ENCODE measurements at places on chromosomes 1 and 21.

- no peak for DNase-seq
Observed at GRCh38 chr1:2927393-2928360, 93.6 kb upstream of the ACTRT2 start.

GRCh38 chr1:72109916-72110315 is 172.4 kb downstream of the NEGR1 start:
- no peak for DNase-seq

DNA sequence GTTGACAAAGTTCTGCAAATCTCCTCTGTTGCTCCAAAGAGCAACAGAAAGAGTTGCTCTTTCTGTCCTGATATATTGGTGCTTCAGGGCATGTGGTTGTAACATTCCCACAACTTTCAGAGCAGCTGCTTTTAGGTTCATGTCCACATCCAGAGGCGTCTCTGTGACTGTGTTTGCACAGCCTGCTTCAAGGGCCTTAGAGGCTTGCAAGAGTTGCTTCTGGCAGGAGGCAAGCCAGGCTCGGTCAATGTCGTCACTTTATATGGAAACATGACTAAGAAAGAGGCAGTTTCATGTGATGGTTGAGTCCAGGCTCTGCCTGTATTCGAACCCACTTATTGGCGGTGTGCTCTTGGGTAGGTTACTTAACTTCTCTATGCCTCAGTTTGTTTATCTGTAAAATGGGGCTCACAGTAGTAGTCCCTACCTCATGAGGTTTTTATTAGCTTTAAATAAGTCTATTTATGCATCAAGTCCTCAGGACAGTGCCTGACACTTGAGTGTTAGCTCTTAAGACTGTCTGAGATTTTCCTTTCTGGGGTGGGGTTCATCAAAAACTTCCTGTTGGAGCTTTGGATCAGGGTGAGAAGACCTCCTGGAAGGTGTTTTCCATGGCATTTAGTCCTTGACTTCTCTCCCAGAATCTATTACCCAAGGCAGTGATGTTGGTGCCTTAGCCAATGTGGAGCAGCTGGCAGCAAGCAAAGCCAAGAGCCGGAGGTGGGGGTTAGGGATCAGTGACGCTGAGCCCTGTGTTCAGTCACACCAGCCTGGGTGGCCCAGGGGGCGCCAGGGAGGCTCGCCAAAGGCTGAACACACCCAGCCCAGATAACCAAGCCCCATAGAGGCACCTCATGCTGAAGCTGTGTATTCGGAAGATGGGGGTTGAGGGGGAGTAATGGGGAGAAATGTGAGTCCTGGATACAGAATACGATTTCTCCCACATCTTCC is 18.9 kb downstream of the LHX4 start:
- no peak for DNase-seq

- DNase-seq, result no peak
Observed at GRCh38 chr21:37871121-37871862, 45.0 kb downstream of the KCNJ6 start.

DNA sequence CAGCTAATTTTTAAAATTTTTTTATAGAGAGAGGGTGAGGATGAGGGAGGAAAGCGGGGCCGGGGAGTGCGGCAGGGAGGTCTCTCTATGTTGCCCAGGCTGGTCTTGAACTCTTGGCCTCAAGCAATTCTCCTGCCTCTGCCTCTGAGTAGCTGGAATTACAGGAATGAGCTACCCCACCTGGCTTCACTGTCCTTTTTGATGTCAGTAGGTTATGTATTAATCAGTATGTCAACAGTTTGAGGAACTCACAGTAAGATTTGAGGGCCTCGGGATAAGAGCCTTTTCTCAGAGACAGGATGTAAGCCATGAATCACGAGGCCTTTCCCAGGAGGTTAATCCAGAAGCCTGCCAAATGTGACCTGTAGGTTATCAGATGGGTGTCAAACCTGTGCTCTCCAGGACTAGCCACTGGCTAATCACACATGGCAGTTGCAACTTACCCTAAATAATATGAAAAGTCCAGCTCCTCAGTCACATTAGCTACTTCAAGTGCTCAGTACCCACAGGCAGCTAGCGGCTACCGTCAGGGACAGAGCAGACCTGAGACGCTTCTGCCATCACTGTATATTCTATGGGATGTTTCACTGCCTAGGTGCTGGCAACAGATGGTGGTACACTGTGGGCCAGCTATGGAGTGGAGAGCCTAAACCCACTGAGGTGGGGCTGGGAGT is 33.1 kb downstream of the TRIM67 start:
- no peak for DNase-seq

GRCh38 chr1:108830119-108831008 is 26.5 kb downstream of the AKNAD1 start:
- DNase-seq, result no peak

DNA sequence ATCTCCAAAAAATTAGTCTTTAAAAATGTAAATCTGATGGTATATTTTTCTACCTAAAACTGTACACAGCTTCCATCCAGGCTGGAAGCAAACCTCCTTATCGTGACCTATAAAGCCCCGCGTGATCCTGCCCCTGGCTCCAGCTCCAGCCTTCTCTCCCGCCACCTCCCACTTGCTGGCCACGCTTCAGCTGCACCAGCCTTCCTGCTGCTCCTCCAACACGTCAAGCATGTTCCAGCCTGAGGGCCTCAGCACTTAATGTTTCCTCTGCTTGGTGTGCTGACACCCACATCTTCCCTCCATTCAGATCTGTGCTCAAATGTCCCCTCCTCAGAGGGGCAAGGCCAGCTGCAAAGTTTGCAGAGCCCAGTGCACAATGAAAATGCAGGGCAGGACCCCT is 123.5 kb upstream of the MAGI3 start:
- DNase-seq, result no peak

DNA sequence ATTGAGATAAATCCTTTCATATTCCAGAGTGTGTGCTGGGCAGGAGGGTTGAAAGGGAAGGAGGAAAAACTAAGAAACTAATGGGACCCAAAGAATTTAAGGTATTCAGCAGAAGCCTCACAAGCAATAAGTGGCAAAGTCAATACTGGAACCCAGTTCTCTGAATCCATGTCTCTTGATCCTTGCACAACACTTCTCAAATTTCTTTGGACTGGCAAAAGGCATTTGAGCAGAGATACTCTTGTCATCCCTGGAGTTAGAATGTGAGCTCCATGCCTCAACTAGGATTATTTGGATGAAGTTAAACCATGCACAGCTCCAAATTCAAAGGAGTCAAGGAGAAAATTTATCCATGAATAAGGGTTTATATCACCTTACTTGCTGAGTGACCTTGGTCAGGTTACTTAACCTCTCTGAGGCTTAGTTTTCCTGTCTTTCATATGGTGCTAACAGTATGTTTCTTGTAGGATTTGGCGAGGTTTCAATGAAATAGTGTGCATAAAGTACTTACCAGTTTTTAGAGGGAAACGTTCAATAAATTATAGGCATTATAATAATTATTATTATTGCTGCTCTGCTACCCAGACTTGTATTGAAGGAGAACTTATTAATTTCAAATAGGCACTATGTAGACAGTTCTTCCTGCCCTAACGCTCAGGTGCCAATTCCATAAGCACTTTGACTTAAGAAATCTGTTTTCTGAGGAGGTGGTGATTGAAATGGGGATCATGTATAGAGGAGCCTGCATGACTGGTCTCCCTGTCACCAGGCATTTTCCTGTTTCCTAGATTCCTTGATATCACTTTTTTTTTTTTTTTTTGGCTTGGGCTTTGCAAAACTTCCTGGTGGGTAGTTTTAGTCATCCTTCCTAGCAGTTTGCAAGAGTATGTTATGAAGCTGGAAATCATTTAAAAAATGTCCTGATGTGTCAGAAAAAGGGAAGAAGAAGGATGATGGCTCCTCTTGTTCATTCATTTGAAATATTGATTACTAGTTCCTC is 125.0 kb upstream of the JUN start:
- no peak for DNase-seq

- no peak for DNase-seq
Observed at GRCh38 chr21:17348849-17349248, 164.0 kb upstream of the CXADR start.

DNA sequence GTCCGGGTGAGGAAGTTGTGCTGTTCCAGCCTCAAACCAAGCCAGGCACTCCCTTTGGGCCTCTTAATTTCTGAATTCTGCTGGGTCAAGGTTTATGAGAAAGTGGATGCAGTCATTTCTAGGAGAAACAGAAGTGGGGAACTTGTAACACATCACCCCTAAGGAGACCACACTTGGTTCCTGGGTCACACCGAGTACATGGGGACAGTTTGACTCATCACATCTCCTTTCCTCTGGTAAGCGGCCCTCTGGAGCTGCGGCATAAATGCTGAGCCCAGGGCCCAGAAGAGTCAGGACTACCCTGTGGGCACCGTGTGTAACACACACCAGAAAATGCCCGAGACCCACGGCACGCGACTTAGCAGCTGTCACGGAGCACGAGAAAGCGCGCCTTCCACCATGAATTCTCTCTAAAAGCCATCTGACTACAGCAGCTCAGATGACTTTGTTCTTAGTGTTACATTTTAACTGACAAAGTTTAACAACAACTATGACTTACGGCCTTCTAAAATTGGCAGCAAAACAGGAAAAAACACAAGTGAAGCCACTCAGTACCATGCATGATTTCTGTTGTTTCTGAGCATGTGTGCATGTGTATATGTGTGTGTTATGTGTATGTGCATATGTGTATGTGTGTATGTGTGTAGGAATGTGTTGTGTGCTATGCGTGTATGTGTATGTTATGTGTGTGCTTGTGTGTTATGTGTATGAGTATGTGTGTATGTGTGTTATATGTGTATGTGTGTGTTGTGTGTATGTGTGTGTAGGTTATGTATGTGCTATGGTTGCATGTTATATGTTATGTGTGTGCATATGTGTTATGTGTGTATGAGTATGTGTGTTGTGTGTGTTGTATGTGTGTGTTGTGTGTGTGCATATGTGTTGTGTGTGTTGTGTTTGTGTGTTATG is 50.8 kb downstream of the TOMM20 start:
- DNase-seq, result peak; percentile 67

DNA sequence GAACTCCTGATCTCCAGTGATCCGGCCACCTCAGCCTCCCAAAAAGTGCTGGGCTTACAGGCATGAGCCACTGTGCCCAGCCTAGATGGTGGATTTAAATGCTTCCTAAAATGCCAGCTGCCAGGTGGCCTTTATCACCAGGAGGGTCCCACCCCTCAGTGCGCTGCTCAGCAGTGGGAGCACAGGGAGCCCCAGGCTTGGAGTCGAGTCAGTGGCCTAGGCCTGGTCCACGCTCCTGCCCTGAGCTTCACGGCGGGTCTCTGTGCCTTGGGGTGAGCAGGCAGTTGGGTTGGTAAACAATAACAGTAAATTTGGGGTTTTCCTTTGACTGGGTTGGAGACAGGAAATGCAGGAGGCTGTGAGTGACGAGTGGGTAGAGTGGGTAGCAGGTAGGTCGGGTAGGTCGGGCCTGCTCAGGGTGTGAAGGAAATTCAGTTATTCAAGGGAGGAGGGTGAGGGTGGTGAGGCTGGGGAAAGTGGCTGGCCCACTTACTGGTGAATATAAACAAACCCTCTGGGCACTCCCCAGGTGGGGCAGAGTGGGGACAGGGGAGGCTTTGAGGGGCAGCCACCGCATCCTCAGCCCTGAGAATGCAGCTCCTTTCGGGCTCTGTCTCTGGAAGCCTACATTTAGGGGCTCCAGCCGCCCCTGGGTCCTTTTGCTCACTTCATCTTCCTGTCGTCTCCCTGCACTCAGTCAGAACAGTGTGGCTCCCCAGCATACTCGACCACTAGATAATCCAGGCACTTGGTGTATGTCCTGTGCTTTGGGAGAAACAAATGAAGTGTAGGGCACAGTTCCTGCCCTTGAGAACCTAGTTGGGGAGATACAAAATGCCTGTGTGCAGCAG is 33.5 kb upstream of the IL19 start:
- DNase-seq, result no peak

DNA sequence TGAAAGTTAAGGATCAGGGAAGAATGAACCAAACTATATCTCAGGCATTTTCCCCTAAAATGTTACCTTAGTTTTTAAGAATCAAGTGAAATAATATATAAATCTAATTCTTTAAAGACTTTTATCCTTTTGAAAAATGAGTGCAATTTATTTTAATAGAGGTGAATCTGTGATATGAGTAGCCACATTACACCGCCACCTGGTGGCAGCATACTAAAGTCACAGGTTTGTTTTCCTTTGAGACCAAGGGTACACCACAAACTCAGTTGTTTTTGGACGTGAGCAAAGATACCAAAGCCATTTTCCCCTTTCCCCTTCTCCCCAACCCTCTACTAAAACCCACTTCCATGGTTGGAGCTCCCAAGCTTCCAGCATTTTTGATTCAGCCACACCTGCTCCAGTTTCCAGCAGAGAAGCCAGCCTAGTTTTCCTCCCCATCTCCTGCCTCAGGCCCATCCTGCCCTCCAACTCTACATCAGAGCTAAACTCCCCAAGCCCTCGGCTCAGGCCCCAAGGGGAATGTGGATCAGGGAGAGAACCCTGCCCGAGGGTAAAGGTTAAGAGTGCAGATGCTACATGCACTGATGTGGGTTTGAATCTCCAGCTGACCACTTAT is 22.9 kb upstream of the LDLRAP1 start:
- DNase-seq, result peak; percentile 74

- DNase-seq, result no peak
Observed at GRCh38 chr1:2351723-2352122, 39.6 kb downstream of the MORN1 start.

DNA sequence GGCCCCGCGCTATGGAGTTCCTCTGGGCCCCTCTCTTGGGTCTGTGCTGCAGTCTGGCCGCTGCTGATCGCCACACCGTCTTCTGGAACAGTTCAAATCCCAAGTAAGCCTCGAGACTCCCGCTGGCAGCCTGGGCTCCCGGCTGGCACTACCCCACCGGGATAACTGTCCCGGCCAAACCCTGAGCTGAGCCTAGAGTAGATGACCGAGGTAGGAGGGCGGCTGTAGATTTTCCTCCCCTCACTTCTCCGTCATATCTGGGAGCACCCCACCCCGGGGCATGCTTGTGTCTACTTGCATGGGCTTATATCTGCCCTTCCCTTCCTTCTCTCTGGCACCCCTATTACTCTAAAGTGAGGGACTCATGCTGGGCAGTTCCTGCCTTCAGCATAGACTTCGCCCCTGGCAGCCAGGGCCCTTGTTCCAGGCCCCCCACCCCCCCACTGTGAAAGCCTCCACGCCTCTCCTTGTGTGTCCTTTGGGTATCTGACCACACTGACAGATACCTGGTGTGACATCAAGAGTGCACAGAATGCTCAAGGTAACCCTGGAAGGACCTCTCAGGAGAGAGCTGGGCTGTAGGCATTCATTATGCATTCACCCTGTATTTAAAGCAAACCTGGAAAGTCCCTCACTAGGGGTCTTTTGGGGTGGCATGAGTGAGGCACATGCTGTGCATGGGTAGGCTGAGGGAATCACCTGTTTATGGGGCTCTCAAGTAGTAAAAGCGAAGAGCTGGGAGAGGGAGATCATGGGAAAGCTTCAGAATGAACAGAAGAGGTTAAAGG is 485 bp downstream of the EFNA1 start:
- no peak for DNase-seq

DNA sequence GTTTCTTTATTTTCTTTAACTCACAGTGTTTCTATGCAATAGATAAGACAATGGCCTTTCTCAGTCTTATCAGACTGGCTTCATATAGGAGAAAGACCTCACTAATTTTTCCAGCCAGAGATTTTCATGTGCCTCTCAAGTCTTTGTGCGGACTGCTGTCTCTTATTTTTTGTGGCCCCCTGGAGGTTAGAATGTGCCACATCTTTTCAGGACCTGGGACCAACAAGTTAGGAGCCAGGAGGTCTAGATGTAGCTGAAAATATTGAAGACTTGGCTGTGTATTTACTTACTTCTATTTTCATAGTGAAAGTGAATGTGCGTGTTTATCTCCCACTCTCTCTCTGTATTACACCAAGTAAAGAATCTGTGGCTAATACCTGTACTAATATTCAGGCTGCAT is 42.1 kb upstream of the CFHR3 start:
- DNase-seq, result no peak
